ENCODE measurements at places on chromosomes 2 and 18.

DNA sequence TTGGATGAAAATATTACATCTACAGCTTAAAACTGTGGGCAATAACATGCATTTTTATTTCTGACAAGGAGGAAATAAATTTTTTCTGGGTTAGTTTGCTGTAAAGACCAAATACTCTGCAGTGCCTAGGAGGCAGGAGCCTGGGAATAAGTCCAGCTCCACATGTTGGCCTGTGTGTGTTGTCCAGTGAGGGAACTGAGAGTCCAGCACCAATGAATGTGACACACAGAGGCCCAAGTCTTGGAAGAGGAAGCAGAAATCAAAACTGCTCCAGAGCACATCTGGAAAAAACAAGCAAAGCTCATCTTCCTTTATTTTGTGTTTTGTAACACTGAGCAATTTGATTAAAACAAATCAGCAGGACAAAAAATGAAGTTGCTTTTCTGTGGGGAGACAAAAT lies 63.1 kb upstream of the KLHL14 start:
- DNase-seq: no peak

DNA sequence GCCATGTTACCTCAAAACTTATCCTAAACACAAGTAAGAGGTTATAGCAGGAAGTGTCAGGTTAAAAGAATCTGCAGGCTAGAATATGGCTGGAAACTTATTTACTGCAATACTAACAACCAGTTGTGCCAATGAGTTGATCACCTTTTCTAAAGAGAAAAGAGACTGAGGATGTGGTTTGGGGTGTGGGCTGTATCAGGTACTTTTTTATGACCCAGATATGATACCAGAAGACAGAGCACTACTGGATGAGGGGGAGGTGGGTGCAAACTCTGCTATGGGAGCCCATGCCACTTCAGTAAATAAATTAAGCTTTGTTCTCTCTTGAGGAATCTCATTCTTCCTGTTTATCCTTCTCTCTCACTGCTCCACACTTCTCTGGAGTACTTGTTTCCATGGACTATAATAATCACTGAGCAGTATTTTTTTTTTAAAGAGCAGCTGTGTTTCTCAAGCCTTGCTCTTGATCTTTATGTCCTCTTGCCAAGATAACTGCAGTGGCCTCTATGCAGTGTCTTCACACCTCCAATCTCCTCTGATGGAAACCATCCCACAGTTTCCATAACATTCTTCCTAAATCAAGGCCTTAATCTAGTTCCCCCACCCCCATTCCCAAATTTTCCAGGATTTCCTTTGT lies 51.2 kb upstream of the NOSTRIN start:
- no peak for DNase-seq

GRCh38 chr2:70873541-70873940 lies 37.9 kb upstream of the CD207 start:
- no peak for DNase-seq

- DNase-seq: no peak
Measured at GRCh38 chr2:232831496-232831895, 38.6 kb upstream of the SNORC start.

DNA sequence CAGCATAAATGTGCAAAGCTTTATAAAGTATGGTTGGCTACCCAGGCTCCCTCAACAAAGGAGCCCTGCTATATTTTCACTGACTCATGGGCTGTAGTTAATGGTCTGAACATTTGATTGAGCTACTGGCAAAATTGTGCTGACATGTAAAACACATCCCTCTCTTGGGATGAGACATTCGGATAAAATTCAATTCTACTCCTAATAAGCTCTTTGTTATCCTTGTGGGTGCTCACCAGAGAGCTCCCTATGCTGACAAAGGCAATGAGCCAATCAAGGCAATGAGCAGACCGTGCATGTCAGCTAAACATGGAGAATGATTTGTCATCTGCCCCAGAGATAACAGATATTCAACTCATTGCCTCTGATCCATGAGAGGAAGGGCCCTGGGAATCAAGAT lies 27.7 kb downstream of the SERPINB8 start:
- DNase-seq: no peak

DNA sequence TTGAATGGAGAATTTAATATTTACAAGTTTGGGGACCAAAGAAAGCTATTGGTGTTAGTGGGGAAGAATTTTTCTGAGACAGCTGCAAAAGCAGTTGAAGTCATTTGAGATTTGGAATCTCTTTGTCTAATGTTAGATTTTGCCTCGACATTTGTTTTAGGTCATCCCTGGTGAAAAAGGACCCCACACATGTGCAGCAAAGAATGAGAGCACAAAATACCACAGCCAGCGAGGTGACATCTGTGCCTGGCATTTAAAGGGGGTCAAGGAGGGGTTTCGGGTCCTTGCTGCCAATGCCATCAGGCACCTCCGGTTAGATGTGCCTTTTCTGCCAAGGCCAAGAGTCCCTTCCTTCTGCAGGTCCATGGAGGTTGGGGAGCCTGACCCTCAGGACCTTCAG lies 173.3 kb downstream of the TRIB2 start:
- DNase-seq: no peak

GRCh38 chr2:25122367-25122766 lies 46.0 kb downstream of the POMC start:
- DNase-seq: no peak

- no peak for DNase-seq
Measured at GRCh38 chr18:11251891-11252270, 102.5 kb upstream of the PIEZO2 start.

DNA sequence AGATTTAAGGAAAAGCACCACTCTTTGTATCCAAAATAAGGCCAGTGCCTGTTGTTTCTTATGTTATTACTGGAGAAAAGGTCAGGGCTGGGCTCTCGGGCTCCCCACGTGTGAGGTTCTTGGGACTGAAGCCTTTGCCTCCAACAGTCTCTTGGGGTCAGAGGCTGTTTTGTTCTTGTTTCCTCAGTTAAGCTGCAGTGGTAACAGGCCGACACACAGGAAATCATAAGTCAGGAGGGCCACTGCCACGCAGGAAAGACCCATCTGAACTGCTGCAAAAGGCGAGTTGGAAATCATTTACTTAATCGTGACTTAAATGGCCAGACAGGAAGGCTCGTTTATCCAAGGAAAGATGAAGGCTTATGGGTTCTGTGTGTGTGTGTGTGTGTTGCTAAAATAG lies 30.3 kb upstream of the IL37 start:
- DNase-seq: no peak

DNA sequence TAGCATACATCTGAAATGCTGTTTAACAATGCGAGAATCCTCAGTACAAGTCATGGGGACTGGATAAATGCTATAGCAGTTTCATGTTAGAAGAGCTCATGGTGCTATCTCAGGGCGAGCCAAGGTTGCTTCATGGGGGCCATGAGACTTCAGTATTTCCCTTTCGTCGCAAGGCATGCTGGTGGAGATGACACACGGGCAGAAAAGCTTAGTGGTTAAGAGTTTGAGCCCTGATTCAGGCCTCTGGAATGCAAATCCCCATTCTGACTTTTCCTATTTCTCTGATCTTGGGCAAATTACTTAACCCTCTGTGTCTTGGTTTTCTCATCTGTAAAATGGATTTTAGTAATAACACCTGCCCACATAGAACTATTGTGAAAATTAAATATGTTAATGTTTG lies 57.4 kb upstream of the EPHA4 start:
- DNase-seq: no peak

- DNase-seq: no peak
Measured at GRCh38 chr2:37812414-37812813, 112.7 kb upstream of the RMDN2 start.

DNA sequence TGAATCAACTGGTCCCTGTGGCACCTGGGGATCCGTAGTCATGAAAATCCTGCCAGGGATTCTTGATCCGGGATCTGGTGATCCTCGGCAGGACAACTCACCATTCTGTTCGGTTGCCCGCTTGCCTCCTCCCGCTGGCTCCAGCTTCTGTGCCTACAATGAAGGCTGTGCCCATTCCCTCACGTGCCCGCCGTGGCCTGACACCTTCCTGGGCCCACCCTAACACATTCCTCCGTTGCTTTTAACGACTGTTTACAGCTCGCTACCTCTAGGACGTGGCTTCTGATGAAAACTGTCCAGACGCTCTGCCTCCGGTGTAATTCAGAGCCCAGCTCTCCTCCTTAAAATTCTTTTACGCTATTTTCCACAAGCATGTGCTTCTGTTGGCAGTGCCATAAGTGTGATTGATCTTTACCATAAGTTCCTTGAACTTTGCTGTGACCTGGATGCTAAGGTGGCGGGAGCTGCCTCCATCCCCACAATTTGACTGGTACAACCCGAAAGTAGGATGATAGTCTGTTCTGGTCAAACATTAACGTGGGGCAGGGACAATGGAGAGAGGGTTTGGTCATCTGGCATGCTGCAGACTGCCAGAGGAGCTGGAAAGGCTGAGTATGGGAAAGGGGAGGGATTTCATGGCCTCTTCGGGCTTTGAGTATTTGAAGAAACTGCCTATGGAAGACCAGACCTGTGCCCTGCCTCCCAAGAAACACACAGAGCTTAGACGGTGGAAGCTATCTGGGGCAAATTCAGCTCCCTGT lies 206.8 kb upstream of the TNP1 start:
- DNase-seq: no peak

- no peak for DNase-seq
Measured at GRCh38 chr2:7709907-7710306, 792.7 kb downstream of the RNF144A start.

DNA sequence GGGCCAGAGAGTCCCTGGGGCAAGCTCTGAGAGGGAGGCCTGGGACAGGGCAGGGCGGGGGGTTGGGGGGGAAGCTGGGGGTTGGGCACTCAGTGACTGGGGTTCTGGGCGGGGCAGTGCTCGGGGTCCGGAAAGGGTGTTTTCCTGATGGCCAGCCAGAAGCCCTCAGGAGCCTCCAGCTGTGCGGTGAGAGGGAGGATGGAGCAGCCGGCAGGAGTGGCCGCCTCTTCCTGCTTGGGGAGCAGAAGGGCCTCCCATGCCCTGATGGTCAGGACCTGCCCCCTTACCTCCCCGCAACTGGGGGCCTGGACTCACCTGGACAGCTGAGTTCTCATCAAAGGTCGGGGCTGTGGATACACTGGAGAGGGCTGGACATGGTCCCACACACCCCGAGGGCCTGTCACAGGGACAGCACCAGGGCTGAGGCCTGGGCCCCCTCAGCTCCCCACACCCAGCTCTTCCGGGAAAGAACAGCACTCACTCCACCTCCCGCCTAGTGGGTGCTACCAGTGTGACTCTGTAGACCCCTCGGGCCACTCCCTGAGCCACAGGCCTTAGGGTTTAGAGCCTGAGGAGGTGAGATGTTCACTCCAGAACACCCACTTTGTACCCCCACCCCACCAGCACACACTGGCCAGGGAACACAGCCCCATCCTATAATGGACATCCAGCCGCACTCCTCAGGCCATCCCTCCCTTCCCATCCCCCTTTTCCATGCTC lies 6.7 kb downstream of the SFTPB start:
- no peak for DNase-seq

GRCh38 chr2:50546790-50547189 lies 485.1 kb downstream of the NRXN1 start:
- DNase-seq: no peak

DNA sequence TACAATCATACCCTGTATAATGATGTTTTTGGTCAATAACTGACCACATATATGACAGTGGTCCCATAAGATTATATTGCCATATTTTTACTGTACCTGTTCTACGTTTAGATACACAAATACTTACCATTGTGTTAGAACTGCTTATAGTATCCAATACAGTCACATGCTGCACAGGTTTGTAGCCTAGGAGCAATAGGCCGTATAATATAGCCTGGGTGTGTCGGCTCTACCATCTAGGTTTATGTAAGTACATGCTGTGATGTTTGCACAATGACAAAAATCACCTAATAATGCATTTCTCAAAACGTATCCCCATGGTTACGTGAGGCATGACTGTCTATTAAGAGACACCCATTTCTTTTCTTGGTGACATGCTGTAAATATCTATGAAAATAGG lies 55.0 kb upstream of the APCDD1 start:
- DNase-seq: no peak

All from stimulated activated CD8-positive, alpha-beta memory T cell treated with anti-CD3 and anti-CD28 coated beads, Interleukin-2, amount 100 ng/mL, for 1 hour (primary cell).